ENCODE measurements at places on chromosomes 12 and 14.

DNA sequence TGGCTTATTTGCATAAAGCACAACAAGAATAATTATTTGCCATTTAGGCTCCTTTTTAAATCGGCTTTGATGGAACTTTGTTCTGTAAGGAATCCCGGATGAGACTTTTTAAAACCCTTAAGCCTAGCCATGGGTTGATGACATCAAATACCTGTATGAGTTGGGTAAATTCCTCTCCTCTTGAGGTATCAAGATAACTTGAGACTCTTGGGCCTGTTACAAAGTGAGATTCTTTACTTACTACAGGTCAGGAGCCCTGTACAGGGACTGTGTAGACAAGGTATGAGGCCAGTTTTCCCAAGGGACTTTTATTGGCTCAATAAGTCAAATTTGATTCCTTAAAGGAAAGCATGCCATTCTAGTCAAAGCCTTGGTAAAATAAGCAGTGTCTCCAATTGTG lies 68.8 kb downstream of the HSD17B6 start:
- no peak for ATAC-seq

DNA sequence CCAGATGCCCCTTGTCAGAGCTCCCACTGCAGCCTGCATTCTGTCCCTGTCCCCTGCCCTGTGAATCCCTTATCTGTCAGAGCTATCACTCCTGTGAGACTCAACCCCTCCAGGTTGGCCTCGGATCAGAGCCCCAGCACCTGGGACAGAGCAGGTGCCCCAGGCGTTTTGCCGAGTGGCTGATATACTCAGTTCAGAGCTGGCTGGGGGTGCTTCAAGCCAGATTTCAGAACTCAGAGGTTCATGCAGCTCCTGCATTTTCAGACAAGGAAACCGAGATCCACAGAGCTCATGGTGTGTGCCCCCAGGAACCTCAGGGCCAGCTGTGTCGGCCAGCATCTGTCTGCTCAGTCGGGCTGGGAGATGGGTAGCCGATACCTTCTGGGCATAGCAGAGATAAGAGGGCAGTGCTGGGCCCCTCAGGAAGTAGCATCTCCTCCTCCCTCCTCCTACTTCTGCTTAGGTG lies 228.0 kb upstream of the RTL1 start:
- ATAC-seq: no peak

DNA sequence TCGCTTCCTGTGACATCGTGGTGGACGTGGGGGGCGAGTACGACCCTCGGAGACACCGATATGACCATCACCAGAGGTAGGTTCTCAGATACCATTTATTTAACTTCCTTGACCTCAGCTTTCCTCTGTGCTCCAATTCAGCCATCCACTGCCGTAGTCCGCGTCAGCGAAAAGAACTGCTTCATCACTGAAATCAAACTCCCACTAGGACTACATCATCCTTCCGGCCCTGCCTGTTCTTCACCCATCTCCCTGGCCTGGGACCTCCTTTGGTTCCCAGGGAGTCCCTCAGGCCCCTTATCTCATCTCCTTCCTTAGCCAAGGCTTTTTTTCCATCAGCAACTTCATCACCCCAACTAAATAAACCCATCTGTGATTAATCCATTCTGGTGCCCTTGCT lies 692 bp downstream of the MYG1 start:
- no peak for ATAC-seq

- no peak for ATAC-seq
Measured at GRCh38 chr14:68458840-68459469, 333.9 kb downstream of the ZFP36L1 start.

DNA sequence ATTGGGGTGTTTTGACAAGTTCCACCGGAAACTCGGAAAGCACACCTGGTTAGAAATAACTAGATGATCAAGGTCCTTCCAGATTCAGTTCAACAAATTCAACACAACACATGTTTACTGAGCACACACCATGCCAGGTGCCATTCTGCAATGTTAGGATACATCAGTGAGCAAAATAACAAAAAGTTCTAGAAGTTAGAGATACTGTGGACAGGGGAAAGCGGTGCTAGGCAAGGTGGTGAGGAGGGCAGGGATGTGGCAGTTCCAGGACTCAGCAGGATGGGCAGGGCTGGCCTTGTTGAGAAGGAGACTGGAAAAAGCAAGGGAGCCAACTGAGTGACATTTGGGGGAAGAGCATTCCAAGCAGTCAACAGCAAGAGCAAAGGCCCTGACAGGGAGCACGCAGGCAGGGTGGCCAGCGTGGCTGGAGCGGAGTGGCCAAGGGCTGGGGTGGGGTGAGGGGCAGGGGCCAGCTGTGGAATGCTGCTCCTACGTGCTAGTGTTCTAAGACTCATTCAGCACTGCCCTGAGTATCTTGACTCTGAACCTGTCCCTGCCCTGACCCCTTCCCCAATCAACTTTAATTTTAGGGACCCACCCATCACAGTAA lies 19.4 kb upstream of the FAIM2 start:
- no peak for ATAC-seq

GRCh38 chr14:47921133-47921532 lies 245.7 kb upstream of the MDGA2 start:
- ATAC-seq: no peak

- no peak for ATAC-seq
Measured at GRCh38 chr12:3313675-3314663, 177.0 kb upstream of the PRMT8 start.

GRCh38 chr12:51320695-51321320 lies 3.2 kb downstream of the BIN2 start:
- no peak for ATAC-seq

DNA sequence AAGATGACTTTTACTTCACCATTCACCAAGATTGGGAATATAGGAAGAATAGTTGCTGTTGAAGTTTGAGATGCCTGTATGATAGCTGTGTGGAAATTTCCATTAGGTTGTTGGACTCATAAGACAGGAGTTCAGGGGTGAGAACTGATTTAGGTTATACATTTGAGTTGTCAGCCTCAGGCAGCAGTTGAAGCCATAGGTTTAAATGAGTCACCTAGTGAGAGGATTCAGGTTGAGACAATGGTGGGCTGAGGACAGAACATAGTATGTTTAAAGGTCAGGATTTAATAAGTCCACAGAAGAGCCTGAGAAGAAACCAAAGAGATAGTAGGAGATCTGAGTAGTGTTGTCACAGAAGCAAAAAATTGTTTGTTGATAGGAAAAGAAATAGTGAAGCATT lies 63.6 kb upstream of the MON2 start:
- peak; percentile 58 for ATAC-seq

GRCh38 chr12:117361347-117361751 lies at the start of gene NOS1:
Gene NOS1, minus strand, starts transcription at chr12:117361626. Its CDS starts 30,557 bp downstream, at chr12:117331069.
- no peak for ATAC-seq
